GM03348 (cell line): ENCODE measurements at places on chromosomes 3 and 15.

DNA sequence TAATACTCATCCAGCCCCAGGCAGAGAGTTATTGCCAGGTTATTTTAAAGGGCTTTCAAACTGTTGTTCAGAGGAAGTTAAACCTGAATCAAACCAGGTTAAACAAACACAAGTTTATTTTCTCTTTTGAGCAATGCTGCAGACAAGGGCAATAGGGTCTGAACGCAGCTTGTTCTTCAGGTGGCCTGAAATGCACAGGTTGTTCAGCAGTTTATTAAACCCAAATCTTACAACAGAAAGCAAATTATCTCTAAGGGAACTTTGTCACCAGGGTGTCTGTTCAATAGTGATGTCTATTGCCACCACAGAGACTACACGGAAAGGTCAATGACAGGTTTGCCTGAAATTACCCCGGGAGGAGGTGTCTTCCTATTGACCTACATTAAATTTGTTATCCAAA is 134.0 kb downstream of the IL5RA start:
- no peak for DNase-seq

DNA sequence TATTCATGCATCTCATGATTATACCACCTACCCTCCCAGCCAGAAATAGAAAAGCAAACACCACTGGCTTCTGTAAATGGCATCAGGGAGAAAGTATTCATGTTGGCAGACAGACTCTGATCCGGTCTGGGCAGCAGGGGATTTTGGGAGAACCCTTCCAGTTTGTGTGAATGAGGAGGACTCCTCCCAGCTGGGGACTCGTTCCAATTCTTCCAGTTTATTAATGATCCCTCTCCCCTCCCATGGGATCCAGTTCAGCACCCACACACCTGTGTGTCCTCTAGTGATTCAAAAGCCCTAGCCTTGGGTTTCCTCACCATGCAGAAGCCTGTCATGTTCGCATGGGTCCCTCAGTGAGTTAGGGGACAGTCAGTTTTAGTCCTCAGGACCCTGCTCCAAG is 110.9 kb downstream of the IQSEC1 start:
- no peak for DNase-seq

DNA sequence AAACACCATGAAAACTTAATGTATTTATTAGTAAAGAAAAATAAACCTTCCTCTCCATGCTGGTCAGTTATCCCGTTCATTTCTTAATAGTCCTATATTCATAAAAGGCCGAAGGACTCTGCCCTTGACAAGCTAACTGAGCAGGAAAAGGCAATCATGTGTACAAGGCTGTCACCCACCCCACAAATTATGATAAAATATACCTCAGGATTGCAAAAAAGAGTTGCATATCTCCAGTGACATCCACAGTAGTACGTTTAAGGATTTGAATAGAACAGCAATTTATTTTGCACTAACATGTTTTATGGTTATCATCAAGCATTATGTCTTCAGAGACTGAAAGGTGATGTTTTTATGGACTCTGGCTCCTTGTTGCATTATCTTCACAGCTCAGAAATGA is 157.6 kb downstream of the FOXB1 start:
- DNase-seq: no peak

DNA sequence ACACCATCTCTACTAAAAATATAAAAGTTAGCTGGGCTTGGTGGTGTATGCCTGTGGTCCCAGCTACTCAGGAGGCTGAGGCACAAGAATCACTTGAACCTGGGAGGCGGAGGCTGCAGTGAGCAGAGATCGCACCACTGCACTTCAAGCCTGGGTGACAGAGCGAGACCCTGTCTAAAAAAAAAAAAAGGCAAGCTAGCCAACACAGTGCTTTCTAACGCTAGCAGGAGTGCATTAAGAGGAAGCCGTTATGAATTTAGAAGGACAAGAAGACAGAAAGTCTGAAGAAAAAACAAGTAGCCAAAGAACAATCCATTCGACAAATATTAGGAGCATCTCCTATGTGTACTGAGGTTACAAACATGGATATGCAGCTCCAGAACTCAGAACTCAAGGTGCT is 28.6 kb downstream of the BHLHE40 start:
- DNase-seq: no peak

DNA sequence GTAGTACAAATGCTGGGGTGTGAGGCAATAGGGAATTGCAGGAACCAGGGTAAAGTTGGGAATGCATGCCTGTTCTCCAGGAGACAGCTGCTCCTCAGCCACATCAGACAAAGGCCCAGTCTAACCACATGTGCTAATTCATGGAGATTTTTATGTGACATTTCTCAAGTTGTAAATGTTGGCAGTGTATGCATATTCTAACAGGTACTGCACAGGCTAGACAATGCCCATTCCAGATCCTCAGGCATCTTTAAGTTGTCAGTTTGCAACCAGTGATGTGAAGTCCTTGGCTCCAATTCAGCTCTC is 84.9 kb downstream of the EEFSEC start:
- DNase-seq: no peak

DNA sequence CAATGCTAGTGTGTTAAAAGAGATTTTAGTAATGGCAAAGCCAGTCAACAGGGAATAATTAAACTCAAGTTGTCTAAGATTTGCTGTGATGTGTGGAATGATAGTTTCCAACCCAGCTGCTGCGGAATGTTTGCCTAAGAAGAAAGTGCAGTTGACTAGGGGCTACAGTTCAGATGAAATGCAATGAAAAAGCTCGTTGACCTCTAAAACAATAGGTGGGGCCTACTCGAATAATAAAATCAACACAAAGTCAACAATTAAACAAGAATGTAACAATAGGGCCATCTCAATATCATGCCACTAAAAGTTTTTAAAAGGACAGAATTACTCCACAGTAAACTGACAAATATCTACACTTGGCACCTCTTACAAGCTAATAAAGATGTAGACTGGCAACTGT is 484.2 kb downstream of the MECOM start:
- no peak for DNase-seq

GRCh38 chr15:26171266-26171665 is 308.1 kb upstream of the ATP10A start:
- DNase-seq: no peak

DNA sequence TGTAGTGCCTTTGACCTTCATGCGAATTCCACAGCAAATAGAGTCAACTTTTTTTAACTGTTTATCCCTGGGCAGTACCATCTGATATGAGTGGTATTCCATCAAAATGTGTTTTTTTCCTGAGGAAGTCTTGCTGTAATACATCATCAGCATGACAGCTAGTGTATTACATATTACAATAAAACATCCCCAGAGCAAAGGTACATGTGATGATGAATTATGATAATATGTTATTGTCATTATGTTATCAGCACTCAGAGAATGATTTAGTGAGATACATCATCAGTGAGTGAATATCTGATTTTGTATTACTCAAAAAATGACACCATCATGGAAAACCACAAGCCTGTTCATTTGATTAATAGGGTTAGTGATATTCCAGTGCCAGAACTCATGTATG is 69.7 kb upstream of the ARL6 start:
- no peak for DNase-seq

DNA sequence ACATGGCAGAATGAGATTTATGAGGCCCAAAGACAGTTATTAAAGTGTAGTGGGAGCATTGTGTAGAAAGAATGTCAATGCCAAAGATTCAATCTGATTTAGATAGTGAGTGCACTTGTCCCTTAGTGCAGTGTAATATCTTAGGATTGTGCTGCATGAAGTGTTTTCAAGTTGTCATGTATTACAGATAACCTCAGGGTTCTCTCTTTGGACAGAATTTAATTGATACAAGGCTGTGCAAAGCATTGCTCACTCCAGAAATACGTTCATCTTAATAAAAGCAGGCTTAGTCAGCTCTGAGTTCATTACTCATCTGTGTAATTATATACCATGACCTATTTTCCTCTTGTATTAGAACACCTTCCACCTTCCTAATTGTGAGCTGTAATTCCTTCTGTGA is 16.0 kb upstream of the GPR171 start:
- peak; percentile 56 for DNase-seq

- peak; percentile 26 for DNase-seq
Measured at GRCh38 chr3:172203522-172204258, 164.3 kb downstream of the FNDC3B start.

DNA sequence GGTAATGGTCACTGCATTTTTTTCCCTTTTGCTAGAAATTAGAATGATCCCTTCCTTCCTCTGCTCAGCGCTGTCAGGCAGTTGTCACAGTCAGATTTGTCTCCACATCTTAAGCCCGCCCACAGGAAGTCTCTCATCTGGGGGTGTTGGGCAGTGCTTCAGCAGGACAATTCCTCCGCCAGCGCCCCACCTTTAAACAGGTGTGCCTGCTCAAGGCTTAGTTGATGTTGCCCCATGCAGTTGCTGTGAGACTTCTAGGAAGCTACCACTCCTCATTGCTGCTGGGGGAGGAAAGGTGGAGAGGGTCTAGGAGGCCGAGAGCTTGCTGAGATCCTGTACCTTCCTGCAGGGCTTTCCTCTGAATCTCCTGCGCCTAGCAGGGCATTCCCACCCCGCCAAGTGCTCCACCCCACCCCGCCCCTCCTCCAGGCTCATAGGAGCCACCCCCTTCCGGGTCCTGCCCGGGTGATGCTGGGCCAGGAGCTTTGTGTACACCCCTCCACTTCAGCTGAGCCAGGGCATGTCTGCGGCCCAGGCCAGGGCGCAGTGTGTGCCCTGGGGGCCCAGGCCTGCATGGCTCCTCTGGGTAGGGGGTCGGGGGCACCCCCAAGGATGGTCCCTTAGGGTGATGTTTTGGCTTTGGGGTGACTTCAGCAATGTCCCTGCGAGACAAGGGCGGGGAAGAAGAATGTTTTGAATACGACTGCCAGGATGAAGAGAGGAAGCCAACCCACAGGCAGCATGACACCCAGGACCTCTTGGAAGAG is 68.7 kb downstream of the TRAK1 start:
- DNase-seq: peak; percentile 35

DNA sequence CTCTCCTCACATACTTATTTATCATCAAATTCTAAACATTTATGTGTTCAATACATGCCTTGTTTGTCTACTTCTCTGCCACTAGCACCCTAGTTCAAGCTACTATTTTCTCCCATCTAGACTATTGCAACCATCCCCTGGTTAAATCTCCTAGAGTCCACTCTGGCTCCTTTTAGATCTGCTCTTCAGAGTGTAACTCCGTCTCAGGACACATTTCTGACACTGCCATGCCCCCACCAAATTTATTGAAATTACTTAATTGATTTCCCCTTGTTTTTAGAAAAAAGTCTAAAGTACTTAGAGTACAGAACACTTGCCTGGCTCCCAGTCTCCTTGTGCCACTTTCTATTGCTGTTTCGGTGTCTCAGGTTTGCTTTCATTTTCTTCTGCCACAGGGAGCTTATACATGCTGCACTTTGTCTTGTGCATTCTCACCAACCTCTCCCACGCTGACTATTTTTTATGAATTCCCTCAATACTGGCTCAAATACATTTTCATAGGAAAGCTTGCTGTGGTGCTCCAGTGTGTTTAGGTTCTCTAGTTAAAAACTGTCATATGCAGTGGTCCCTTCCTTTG is 792.3 kb downstream of the DIPK2A start:
- no peak for DNase-seq

GRCh38 chr3:100437721-100438622 is 36.6 kb downstream of the LNP1 start:
- DNase-seq: no peak

DNA sequence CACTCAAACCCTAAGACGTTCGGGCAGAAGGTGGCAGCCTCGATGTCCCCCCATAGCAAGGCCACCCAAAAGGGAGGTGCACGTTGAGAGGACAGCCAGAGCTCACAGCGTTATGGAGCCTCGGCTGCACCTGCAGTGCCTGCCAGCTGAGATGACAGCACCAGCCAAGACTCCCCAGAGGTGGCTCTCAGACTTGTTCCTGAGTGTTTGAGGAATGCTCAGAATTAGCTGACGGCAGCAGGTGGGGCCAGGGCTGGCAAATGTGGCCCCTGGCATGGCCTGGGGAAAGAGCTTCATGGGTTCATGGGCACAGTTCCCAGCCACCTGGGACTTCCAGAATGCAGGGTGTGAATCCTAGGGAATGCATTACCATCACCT is 177.8 kb downstream of the KLF13 start:
- DNase-seq: no peak

GRCh38 chr3:107184375-107184774 is 192.9 kb upstream of the CCDC54 start:
- DNase-seq: peak; percentile 9
